ENCODE measurements at places on chromosomes 13 and 19. TPM values are rescaled to one million over a fixed set of nuclear protein-coding genes. Genes with fewer than 3 reads are reported as not detected.

Gene C19orf18
- not detected for total RNA-seq

Gene GNG7
- total RNA-seq: not detected

Gene IGFL1
- total RNA-seq: not detected

Gene CEACAM21
- total RNA-seq: not detected

Gene MLLT1
- 27.2 TPM for total RNA-seq

Gene IZUMO1
- total RNA-seq: not detected

Gene GJB6
- total RNA-seq: not detected

Gene ATP4B
- total RNA-seq: not detected

Gene ZMYM2
- total RNA-seq: 29.2 TPM

Gene SPACA4
- total RNA-seq: not detected

Gene IGFL3
- total RNA-seq: not detected

Gene C19orf33
- not detected for total RNA-seq

Gene POU2F2
- total RNA-seq: not detected

Gene MAG
- total RNA-seq: not detected

Gene MEDAG
- total RNA-seq: 2.4 TPM
